ENCODE measurements at places on chromosomes 3 and 15. TPM values are rescaled to one million over a fixed set of nuclear protein-coding genes. Genes with fewer than 3 reads are reported as not detected.

DNA sequence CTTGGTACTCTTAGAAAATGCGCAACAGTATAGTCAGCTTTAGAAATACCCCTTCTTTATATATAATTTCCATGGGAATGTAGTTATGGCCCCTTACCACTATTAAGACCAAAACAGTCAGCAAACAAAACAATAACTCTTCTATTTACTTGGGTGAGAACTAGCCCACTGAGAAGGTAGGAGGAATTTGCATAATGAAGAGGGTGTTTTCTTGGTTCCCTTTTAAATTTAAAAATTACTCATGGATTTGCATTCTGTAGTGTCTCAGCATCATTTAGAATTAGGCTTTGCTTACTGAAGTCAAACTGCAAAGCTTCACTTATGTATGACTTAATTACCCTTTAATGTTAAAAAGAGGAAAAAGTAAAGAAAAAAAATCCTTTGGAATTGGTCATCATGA lies 350.8 kb downstream of the PTPRG start:
- DNase-seq, result no peak
- no peaks in the 10 kb centered on the region for H3K36me3 ChIP-seq
- H3K4me1 ChIP-seq, result no peaks in the 10 kb centered on the region
- no peaks in the 10 kb centered on the region for H3K27me3 ChIP-seq
- no peak overlapping the region for H3K27ac ChIP-seq

- H3K4me3 ChIP-seq, result no peak overlapping the region
- no peaks in the 10 kb centered on the region for H3K27me3 ChIP-seq
- no peaks in the 10 kb centered on the region for H3K36me3 ChIP-seq
Measured at GRCh38 chr3:98012979-98013378, 22.1 kb downstream of the GABRR3 start.

DNA sequence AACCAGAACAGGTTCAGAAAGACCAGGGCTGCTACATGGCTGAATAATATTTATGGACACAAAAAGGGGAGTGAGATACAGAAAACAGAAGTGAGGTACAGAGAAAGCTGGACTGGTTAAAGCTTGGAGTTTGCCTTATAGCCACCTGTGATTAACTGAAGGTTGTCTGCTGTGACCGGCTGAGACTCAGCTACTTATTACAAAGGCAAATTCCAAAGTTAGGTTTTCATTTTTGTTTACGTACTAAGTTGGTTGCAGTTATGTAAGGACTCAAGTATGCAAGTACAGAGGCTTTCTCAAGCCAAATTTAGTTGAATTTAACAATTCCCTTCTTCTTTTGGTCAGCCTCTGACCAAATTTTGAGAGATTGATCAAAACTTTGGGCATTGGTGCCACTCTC lies 264.6 kb downstream of the THSD4 start:
- H3K36me3 ChIP-seq, result no peaks in the 10 kb centered on the region
- DNase-seq, result peak; percentile 70
- H3K4me1 ChIP-seq, result peaks cover 9% of the 10 kb centered on the region
- H3K4me3 ChIP-seq, result no peak overlapping the region
- no peaks in the 10 kb centered on the region for H3K27me3 ChIP-seq

DNA sequence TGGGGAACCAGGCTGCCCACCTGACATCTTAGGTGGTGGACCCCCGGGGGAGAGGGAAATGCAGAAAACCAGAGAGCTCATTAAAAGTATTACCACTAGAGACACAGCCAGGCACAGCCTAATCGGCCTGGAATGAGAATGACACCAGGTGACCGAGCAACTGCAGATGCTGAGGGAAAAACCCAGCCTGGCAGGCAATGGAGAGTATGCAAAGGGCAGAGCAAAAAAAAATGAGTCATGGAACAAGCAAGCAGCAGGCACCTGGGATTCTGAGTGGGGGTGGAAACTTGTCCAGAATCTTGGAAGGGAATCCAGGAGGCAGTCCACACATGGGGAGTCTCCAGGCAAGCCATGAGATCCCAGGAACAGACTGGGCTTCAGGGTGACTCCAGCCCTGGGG lies 183.7 kb upstream of the LRRN1 start:
- H3K4me3 ChIP-seq, result no peak overlapping the region
- DNase-seq, result no peak
- no peak overlapping the region for H3K27ac ChIP-seq
- no peaks in the 10 kb centered on the region for H3K36me3 ChIP-seq

- H3K4me1 ChIP-seq, result peaks cover 9% of the 10 kb centered on the region
- H3K27me3 ChIP-seq, result peaks cover 4% of the 10 kb centered on the region
- no peaks in the 10 kb centered on the region for H3K36me3 ChIP-seq
- no peak overlapping the region for H3K4me3 ChIP-seq
- no peak for DNase-seq
Measured at GRCh38 chr3:197512691-197513571, 42.8 kb downstream of the BDH1 start.

Gene SLC6A1
- total RNA-seq, result not detected

Gene PTH1R
- total RNA-seq, result 0.18 TPM

Measured in IMR-90 (cell line).